ENCODE measurements at places on chromosomes 2 and 18. TPM values are rescaled to one million over a fixed set of nuclear protein-coding genes. Genes with fewer than 3 reads are reported as not detected.

The ZBTB7C gene
- total RNA-seq, result 82.2 TPM

The SPHKAP gene
- not detected for total RNA-seq

GRCh38 chr2:229715895-229716507 is 1.6 kb upstream of the DNER start:
- no peak for DNase-seq

The POU3F3 gene
- total RNA-seq, result not detected

The SCN1A gene
- total RNA-seq, result not detected

DNA sequence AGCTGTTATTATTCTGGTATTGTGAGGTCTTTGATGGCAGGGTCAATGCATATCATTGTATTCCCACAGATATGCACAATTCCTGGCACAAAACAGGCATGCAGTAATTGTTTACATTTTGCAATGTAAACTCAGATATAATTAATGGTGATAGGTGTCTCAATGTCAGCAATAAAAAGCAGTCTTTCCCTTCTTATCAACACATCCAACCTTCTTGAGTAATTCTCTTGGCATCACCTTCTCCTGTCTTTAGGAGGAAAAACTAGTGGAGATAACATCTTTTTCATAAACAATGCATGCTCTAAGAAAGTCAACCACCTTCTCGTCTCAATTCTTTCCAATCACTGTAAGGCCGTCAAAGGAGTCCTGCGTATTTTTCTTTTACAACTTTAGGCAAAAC is 313.3 kb upstream of the GULP1 start:
- no peak for DNase-seq

- no peak for DNase-seq
These were observed 275.9 kb upstream of the REG3G start for GRCh38 chr2:78749638-78750037.

GRCh38 chr2:59575191-59575590 is 978.3 kb downstream of the BCL11A start:
- no peak for DNase-seq

The RAMP1 gene
- total RNA-seq, result 105 TPM

GRCh38 chr2:230012267-230012884 is 56.3 kb downstream of the SLC16A14 start:
- DNase-seq, result no peak

DNA sequence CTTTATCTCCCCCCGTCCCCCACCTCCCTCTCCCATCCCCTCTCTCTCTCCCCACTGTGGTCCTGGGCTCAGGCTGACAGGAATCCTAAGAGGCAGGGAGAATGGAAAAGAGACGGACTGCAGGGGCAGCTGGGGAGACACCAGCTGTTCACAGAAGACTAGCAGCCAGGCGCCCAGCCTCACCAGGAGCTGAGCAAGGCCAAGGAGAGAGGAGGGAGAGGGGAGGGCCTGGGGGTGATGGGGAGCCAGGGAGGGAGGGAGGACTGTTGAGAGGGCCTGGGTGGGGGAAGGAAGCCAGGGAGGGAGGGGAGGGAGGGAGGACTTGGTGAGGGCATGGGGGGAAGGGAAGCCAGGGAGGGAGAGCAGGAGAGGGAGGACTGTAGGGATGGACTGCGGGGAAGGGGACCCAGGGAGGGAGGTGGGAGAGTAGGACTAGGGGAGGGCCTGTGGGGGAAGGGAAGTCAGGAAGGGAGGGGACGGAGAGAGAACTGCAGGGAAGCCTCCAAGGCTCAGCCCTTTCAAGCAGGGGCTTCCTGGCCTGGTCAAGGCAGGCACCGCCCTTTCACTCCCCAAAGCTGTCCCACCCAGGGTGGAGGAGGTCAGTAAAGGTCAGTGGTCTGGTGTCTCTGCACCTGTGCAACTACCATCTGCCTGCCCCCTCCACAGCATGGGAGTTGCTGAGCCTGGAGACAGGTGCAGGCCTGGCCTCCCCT is 517.7 kb upstream of the MYT1L start:
- DNase-seq, result no peak

The CETN1 gene
- total RNA-seq, result not detected

The TANC1 gene
- 66.3 TPM for total RNA-seq

The HOXD4 gene
- total RNA-seq, result 17.1 TPM

DNA sequence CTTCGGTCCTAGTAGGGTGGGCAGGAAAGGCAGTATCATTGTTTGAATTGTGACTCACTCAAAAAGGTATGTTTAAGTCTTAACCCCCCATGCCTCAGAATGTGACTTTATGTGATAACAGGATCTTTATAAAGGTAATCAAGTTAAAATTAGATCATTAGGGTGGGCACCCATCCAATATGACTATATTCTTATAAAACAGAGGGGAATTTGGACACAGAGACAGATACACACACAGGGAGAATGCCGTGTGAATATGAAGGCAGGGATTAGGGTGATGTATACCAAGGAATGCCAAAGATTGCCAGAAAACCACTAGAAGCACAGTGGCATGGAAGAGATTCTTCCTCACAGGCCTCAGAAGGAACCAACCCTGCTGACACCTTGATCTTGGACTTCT is 281.8 kb downstream of the CLIP4 start:
- DNase-seq, result no peak

GRCh38 chr2:176595986-176596385 is 326.7 kb downstream of the MTX2 start:
- no peak for DNase-seq

The VIL1 gene
- total RNA-seq, result not detected

DNA sequence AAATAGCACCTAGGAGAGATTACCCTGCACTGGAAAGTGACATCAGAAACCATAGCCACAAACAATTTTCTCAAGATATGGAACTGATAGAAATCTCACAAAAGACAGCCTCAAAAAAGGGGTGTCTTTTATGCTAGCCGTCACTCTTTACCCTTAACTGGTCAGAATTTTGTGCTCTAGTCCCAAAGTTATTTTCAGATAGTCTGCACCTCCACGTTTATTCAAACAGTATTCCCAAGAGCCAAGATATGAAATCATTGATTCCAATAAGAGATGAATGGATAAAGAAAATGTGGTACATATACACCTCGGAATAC is 23.5 kb upstream of the PMAIP1 start:
- DNase-seq, result no peak

The HOXD9 gene
- 3.1 TPM for total RNA-seq

DNA sequence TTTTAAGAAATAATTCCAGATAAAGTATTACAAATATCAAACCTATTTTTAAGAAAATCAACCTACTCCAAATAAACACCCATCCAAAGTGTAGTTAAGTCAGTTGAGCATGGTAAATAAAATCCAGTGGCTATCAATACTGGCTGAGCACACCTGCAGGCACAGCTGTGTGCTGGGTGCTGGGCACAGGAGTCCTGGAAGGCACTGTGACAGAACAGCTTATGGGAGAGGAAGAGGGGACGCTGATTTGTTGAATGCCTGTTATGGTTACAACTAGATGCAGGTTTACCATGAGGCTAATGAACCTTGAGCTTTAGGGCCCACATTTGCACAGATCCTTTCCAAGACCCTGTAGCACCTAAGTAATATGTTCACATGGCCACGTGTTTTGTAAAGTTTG is 202.7 kb downstream of the MTX2 start:
- DNase-seq, result no peak

DNA sequence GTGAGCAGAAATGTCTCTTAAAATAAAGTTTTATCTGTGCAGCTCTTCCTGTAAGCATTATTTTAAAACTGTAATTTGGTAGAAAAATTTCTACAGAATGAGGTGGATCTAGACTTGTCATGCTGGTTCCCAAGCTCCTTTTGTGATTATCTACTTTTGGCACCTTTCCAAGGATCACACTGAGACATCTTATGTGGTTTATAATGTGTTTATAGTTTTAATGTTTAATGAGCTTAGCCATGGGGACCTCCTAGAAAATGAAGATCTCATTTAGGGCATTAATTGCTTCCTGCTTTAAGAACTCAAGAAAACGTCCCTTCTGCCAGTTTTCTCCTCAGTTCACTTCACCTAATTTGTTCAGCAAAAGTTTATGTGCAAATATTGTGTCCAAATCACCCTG is 468.4 kb downstream of the SUCLG1 start:
- no peak for DNase-seq

The PFN4 gene
- 1.7 TPM for total RNA-seq

The SH3RF3 gene
- 18.0 TPM for total RNA-seq

The SPRED2 gene
- 28.8 TPM for total RNA-seq

DNA sequence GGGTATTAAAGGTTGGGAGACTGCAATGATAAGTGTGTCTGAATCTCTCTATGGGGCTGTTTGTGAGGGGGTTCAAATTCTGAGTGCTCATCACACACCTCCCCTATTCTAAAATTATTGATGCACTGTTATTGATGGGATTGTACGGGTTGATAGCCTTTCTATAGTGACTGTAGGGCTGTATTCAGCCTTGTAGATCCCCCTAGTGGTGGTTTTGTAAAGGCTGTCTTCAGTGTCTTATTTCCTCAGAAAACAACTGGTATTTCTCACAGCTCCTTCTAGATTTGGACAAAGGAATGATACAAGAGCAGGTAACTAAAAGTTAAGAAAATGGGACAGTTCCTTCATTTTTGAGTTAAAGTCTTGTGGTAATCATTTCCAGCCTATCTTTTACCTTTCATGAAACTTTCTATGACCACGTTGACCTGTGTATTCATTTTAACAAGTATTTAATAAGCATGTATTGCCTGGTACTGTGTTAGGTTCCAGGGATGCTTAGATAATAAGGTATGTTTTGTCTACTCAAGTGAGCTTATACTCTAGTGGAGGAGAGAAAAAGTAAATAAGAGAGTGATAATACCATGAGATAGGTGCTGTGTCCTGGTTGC is 21.2 kb downstream of the SMAD4 start:
- no peak for DNase-seq

DNA sequence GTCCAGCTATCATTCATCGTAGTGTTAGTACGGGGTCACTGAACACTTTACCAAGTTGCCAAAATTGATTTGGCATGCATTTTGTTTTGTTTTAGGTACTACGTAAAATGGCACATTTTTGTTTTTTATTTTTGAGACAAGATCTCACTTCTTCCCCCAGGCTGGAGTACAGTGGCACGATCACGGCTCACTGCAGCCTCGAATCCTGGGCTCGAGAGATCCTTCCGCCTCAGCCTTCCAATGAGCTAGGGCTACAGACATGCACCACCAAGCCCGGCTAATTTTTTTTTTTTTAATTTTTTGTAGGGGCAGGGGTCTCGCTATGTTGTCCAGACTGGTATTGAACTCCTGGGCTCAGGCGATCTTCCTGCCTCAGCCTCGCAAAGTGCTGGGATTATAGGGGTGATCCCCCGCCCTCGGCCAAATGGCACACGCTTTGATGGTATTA is 786 bp downstream of the TAF1B start:
- DNase-seq, result no peak

- no peak for DNase-seq
These were observed 250.9 kb downstream of the PTH2R start for GRCh38 chr2:208657468-208657867.

Data from tibial nerve (tissue), 4 donors.